Activated CD4-positive, alpha-beta T cell treated with anti-CD3 and anti-CD28 coated beads, Interleukin-2, amount 10 ng/mL, durations not matched to agents 7 days and 5 days (primary cell): ENCODE measurements at places on chromosomes 5 and 9. TPM values are rescaled to one million over a fixed set of nuclear protein-coding genes. Genes with fewer than 3 reads are reported as not detected.

The PLAA gene
- 33.8 TPM for total RNA-seq

The MAP1B gene
- total RNA-seq = not detected

The PSMB7 gene
- 120 TPM for total RNA-seq

The CXCL14 gene
- total RNA-seq = not detected

The NR5A1 gene
- not detected for total RNA-seq

The AQP3 gene
- total RNA-seq = 194 TPM

The F2RL1 gene
- total RNA-seq = 0.27 TPM

The CRB2 gene
- not detected for total RNA-seq

The GCNT4 gene
- 1.7 TPM for total RNA-seq

The GDNF gene
- total RNA-seq = not detected

The SLC34A1 gene
- total RNA-seq = 0.12 TPM

The AGXT2 gene
- total RNA-seq = not detected

The CHSY3 gene
- total RNA-seq = not detected

The PLEKHG4B gene
- 0.10 TPM for total RNA-seq

The PCDHGA12 gene
- total RNA-seq = not detected

The PSIP1 gene
- total RNA-seq = 169 TPM

The SAPCD2 gene
- 33.8 TPM for total RNA-seq

The IL13 gene
- total RNA-seq = 2.8 TPM

The PLAC8L1 gene
- 0.48 TPM for total RNA-seq

The NR2F1 gene
- not detected for total RNA-seq

The MSMP gene
- total RNA-seq = not detected

DNA sequence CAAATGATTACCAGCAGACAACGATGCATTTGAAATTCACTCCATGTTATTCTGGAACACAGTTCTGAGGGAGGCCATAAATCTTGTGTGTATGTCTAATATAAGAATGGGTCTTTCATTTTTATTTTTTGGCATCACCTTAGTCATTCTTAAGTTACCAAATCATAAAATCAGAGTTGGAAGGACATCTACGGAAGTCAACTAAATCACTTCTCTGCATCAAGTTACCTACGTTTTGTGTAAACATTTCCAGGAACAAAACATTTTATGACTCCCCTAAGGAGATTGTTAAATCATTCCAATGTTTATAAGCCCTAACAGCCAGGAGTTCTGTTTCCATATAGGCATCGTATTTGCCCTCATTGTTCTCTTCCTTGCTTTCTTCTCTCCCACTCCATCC, 378.2 kb downstream of the FAM170A start:
- H3K4me3 ChIP-seq = no peak overlapping the region
- no peaks in the 10 kb centered on the region for H3K4me1 ChIP-seq
- H3K27me3 ChIP-seq = no peaks in the 10 kb centered on the region
- no peak overlapping the region for H3K27ac ChIP-seq

DNA sequence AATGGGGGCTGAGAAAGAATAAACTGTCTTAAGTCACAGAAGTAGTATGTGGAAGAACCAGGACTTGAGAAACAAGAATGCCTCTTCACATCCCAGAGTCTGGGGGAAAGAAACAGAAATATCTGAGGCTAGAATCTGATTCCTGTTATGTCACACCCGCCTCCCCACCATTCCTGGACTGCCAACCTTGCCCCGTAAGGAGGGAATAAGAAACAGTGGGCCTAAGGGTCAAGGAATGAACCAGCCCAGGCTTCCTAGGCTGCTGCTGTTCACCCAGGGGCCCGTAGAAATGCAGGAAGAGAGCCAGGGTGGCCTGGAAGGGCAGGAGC, 4.3 kb downstream of the PCDH1 start:
- no peak overlapping the region for H3K27ac ChIP-seq
- DNase-seq = no peak
- H3K27me3 ChIP-seq = peaks cover 65% of the 10 kb centered on the region
- H3K4me1 ChIP-seq = peaks cover 10% of the 10 kb centered on the region
- no peaks in the 10 kb centered on the region for H3K36me3 ChIP-seq
- H3K4me3 ChIP-seq = no peak overlapping the region

- H3K4me1 ChIP-seq = no peaks in the 10 kb centered on the region
- H3K27me3 ChIP-seq = no peaks in the 10 kb centered on the region
- no peak overlapping the region for H3K4me3 ChIP-seq
- no peaks in the 10 kb centered on the region for H3K36me3 ChIP-seq
- H3K27ac ChIP-seq = no peak overlapping the region
Observed at GRCh38 chr5:152593388-152593787, 188.3 kb upstream of the NMUR2 start.

- H3K27me3 ChIP-seq = no peaks in the 10 kb centered on the region
- no peak for DNase-seq
- H3K4me3 ChIP-seq = no peak overlapping the region
- no peaks in the 10 kb centered on the region for H3K4me1 ChIP-seq
Observed at GRCh38 chr9:125587819-125588460, 119.1 kb downstream of the MAPKAP1 start.

- no peak overlapping the region for H3K4me3 ChIP-seq
- H3K36me3 ChIP-seq = no peaks in the 10 kb centered on the region
- DNase-seq = no peak
Observed at GRCh38 chr5:144015961-144016360, 154.5 kb downstream of the YIPF5 start.

DNA sequence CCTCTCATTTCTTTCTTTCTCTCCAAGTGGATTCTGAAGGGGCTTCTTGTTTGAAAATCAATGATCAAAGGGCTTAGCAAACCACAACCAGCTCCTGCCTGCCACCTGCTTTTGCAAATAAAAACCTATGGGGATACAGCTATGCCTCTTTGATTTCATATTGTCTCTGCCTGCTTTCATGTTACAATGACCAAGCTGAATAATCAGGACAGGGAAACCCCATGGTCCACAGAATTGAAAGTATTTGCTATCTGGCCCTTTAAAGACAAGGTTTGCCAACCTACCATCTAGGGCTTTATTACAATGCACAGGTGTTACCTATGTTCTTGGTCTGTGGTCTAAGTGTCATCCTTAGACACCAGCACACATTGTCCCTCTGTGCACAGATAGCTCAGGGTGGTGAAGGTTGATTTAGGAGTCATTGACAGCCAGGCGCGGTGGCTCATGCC, 28.8 kb upstream of the PLIN2 start:
- no peaks in the 10 kb centered on the region for H3K36me3 ChIP-seq
- H3K27me3 ChIP-seq = no peaks in the 10 kb centered on the region
- H3K4me1 ChIP-seq = peaks cover 33% of the 10 kb centered on the region
- no peak overlapping the region for H3K27ac ChIP-seq
- H3K4me3 ChIP-seq = no peak overlapping the region

DNA sequence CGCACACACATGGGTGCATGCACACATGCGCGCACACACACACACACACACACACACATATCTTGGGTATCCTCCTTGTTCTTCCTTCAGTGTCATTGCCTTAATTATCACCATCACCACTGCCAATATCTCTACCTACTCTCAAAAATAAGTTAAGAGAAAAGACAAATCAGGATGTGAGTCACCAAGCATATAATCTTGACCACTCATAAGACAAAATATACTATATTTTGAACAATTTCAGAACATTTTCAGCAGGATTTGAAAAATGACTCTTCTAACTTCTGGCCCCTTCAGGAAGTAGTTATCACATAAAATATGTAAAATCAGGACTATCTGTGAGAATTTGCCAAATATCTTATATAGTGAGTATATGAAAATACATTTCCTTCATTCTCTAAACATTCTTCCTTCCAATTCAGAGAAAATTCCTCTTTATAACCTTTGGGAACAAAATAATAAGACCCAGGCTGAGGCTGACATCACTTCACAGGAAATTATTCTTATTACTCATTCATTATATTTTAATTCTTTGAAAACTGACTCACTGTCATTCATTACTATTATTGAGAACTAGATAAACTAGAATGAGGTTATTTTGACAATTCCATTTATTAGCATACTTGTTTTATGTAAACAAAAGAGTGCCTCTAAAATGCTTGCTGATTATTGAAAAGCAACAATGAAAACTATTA, 772.0 kb upstream of the ACO1 start:
- H3K27ac ChIP-seq = no peak overlapping the region
- no peaks in the 10 kb centered on the region for H3K4me1 ChIP-seq
- no peaks in the 10 kb centered on the region for H3K27me3 ChIP-seq
- no peak for DNase-seq
- H3K4me3 ChIP-seq = no peak overlapping the region
- H3K36me3 ChIP-seq = no peaks in the 10 kb centered on the region

DNA sequence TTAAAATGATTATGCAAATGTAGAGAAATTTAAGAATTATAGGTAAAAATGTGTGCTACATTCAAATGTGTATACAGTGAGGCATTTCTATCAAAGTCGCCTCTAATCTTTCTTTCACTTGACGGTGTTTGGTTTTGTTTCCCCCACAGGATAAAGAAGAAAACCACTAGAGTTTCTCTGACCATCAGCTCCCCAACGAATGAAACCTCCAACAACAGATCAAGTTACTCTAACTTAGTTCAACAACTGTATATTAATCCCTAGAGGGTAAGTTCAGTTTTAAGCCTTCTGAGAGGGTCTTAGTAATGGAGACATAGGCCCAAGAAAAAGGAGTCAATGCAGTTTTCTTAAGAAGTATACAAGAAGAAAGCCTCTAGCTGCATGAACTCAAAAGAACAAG, 11.5 kb upstream of the MYOT start:
- H3K27ac ChIP-seq = no peak overlapping the region
- DNase-seq = no peak
- H3K36me3 ChIP-seq = peaks cover 3% of the 10 kb centered on the region
- H3K4me3 ChIP-seq = no peak overlapping the region

GRCh38 chr9:74644023-74644422, 146.9 kb downstream of the RORB start:
- no peak overlapping the region for H3K27ac ChIP-seq
- no peaks in the 10 kb centered on the region for H3K4me1 ChIP-seq
- no peak overlapping the region for H3K4me3 ChIP-seq
- no peak for DNase-seq

DNA sequence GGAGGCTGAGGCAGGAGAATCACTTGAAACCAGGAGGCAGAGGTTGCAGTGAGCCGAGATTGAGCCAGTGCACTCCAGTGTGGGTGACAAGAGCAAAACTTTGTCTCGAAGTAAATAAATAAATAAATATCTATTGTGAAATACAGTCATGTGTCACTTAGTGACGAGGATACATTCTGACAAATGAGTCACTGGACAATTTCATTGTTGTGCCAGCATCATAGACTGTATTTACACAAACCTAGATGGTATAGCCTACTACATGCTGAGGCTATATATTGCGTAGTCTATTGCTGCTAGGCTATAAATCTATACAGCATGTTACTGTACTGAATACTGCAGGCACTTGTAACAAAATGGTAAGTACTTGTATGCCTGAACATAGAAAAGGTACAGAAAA, 61.1 kb upstream of the CCL21 start:
- no peak overlapping the region for H3K4me3 ChIP-seq
- peaks cover 22% of the 10 kb centered on the region for H3K27me3 ChIP-seq
- no peaks in the 10 kb centered on the region for H3K36me3 ChIP-seq
- no peak overlapping the region for H3K27ac ChIP-seq
- no peaks in the 10 kb centered on the region for H3K4me1 ChIP-seq

DNA sequence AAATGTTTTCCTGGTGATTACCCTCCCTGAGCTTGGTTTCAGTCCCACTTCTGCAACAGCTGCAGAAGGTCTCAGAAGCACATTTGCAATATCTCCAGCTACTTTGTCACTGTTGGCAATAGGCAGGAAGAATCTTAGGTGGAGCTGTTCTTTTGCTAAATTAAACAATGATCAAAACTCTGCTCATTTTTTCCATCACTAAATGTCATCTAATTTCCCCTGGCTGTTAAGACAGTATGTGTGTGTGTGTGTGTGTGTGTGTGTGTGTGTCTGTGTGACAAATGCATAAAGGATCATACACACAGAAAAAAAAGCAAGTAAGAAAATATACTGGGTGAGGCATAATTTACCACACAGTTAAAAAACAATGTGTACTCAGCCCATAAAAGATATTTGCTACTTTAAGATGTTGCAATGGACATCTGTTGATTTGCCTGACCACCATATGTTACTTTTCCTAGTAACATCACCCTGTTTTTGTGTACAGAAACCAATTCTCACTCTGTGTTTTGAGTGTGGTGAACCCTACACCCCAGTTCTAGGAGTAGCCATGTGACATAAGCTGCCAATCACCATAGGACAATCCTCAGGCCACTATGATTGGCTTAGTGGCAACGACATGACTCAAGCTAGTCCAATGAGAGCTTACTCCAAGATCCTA, 572.6 kb upstream of the CLINT1 start:
- no peak overlapping the region for H3K4me3 ChIP-seq
- peaks cover 23% of the 10 kb centered on the region for H3K36me3 ChIP-seq
- H3K27ac ChIP-seq = no peak overlapping the region
- no peak for DNase-seq
- H3K4me1 ChIP-seq = peaks cover 51% of the 10 kb centered on the region

GRCh38 chr5:173733021-173733420, 116.6 kb upstream of the BOD1 start:
- no peak overlapping the region for H3K27ac ChIP-seq
- H3K4me1 ChIP-seq = no peaks in the 10 kb centered on the region
- no peak overlapping the region for H3K4me3 ChIP-seq
- no peaks in the 10 kb centered on the region for H3K27me3 ChIP-seq
- H3K36me3 ChIP-seq = no peaks in the 10 kb centered on the region
- DNase-seq = no peak

- no peak overlapping the region for H3K27ac ChIP-seq
- H3K36me3 ChIP-seq = no peaks in the 10 kb centered on the region
Observed at GRCh38 chr9:130296783-130297055, 31.2 kb downstream of the HMCN2 start.

- peaks cover 9% of the 10 kb centered on the region for H3K27me3 ChIP-seq
- DNase-seq = no peak
- H3K36me3 ChIP-seq = no peaks in the 10 kb centered on the region
Observed at GRCh38 chr5:127192150-127192549, 98.4 kb upstream of the MEGF10 start.

DNA sequence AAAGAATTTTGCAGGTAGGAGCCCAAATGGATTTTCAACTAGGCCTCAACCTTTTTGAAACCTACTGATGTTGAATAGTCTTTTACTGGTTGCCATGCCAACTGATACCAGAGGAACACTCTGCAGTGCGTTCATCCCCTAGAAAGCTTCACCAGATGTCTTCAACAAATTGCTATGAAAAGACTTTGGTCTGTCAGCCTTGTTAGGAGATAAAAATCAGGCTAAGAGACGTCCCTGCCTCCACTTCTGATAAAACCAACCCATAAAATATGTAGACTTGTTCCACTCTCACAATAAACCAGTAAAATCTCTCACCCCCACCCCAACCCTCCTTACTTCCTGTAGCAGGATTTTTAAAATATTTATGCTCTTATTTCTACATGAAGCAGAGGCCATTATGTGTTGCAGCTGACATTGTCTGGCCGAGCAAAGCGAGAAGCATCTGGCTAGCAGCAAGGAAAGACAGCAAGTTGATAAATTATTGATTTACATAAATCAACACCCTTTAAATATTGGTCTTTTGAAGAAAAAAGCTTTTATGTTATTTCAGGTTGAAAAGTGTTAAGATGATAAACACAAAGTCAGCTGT, 428.7 kb downstream of the ISL1 start:
- no peak overlapping the region for H3K4me3 ChIP-seq
- H3K36me3 ChIP-seq = no peaks in the 10 kb centered on the region
- H3K4me1 ChIP-seq = no peaks in the 10 kb centered on the region
- H3K27ac ChIP-seq = no peak overlapping the region
- no peak for DNase-seq
- H3K27me3 ChIP-seq = no peaks in the 10 kb centered on the region
